ENCODE measurements at places on chromosomes 5 and 9.

DNA sequence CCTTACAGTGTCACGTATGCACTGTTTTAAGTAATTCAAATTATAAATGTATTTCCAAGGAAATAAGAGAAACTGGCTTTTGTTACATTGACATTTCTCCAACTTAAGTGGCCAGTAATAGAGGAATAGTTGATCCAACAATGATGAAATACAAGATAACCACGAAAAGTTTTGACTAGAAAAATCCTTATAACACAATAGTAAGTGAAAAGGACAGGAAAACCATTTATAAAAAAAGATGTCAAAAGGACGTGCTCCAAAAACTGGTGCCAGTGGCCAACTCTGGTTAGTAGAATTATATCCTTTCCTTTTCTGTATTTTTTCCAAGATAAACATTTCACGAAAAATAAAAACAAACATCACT, 210.9 kb downstream of the GAPVD1 start:
- DNase-seq = no peak

- DNase-seq = no peak
Measured at GRCh38 chr5:100694100-100694499, 158.9 kb downstream of the FAM174A start.

- no peak for DNase-seq
Measured at GRCh38 chr5:137119321-137119720, 379.8 kb downstream of the SPOCK1 start.

- no peak for DNase-seq
Measured at GRCh38 chr5:9716838-9717281, 86.7 kb upstream of the TAS2R1 start.
